ENCODE measurements at places on chromosomes 6 and 20. TPM values are rescaled to one million over a fixed set of nuclear protein-coding genes. Genes with fewer than 3 reads are reported as not detected.

Gene TP53TG5
- polyA plus RNA-seq, result 0.09 TPM

Gene SOX18
- polyA plus RNA-seq, result not detected

Gene KIF6
- not detected for polyA plus RNA-seq

Gene WFDC10B
- not detected for polyA plus RNA-seq

Gene FOXF2
- polyA plus RNA-seq, result not detected

Gene PTPRT
- not detected for polyA plus RNA-seq

DNA sequence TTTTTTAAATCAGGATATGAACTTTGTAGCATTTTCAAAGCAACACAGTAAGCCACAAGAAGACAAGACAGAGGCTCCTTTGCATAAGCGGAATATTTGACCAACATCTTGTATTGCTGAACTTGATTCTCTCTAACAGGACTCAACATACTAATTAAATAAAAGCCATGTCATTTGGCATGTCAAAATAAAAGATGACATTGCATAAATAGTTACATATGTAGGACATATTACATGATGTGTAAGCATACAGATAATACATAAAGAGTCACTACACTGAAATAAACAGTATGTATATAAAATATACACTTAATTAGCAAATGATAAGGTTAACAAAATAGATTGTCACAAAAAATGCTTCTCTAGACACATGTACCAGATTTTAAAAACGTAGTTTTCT is 62.2 kb downstream of the REPS1 start:
- no peak overlapping the region for H3K4me3 ChIP-seq
- no peak overlapping the region for H3K27ac ChIP-seq
- peaks cover 7% of the 10 kb centered on the region for H3K36me3 ChIP-seq
- no peaks in the 10 kb centered on the region for H3K4me1 ChIP-seq
- no peaks in the 10 kb centered on the region for H3K27me3 ChIP-seq
- DNase-seq, result no peak

DNA sequence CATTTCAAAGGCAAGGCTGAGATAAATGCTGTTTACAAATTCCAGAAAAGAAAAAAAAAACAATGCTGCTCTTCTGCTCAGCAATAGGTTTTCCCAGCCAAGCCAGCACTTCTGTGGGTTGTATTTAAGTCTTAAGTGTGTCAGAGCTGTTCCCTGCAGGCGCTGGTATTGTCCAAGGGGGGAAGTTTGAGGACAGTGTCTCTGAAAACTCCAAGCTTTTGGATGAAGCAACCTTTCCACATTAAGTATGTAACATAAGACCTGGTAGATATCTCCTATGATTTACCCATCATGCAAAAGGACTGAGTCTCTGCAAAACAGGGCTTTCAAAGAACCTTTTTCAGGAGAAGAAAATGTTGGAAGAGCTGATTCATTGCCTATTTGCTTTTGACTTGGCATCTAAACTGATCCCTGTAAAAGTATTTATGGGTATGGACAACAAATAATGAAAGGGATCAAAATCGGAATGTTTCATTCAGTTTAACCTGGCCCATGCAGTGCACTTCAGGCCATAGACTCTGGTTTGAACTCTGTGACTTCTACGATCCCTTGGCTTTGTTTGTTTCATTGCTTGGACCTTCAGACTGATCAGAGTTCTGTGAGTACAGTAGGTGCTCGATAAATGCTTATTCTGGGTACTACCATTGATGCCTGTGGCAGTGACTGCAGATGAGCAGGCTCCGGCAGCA is 16.1 kb upstream of the PLG start:
- peaks cover 5% of the 10 kb centered on the region for H3K27me3 ChIP-seq
- H3K36me3 ChIP-seq, result no peaks in the 10 kb centered on the region
- H3K27ac ChIP-seq, result no peak overlapping the region
- no peaks in the 10 kb centered on the region for H3K4me1 ChIP-seq
- DNase-seq, result no peak
- no peak overlapping the region for H3K4me3 ChIP-seq

- H3K27me3 ChIP-seq, result no peaks in the 10 kb centered on the region
- no peak overlapping the region for H3K27ac ChIP-seq
- H3K4me1 ChIP-seq, result no peaks in the 10 kb centered on the region
Observed at GRCh38 chr6:163128324-163128723, 286.2 kb upstream of the QKI start.

DNA sequence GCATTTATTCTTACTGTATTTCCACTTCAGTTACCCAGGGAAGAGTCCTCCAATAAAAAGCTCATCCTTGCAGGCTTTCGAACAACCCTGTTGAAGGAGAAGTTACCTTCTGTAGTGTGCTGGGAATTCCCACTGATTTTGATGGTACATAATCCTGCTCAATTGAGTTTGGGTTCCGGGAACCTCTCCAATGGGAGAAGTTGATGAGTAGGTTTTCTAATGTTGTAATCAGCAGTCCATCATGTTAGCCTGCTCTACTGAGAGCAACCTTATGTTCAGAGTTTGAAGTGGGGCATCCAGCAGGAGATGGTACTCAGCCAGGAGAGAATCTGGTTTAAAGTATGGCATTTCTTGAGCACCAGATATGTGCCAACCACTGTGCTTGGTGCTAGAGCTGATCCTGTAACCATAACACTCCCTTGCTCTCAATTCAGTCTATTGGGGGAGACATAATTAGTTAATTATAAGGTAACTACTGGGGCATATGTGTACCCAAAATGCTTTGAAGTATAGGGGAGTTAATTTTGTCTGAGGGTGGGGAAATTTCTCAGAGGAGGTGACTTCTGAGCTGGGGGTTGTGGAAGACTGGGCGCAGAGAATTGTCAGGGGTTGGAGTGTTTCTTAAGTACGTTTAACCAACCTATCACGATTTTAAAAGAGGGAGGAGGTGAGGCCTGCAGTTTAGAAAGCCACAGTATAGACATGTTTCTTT is 2.1 kb downstream of the TOP1 start:
- no peaks in the 10 kb centered on the region for H3K36me3 ChIP-seq
- H3K4me3 ChIP-seq, result peak overlapping the region; percentile 97
- peaks cover 77% of the 10 kb centered on the region for H3K4me1 ChIP-seq
- H3K27ac ChIP-seq, result no peak overlapping the region

- H3K27ac ChIP-seq, result no peak overlapping the region
- H3K4me3 ChIP-seq, result no peak overlapping the region
- no peak for DNase-seq
- H3K4me1 ChIP-seq, result peaks cover 11% of the 10 kb centered on the region
Observed at GRCh38 chr6:5674141-5674540, 332.6 kb downstream of the NRN1 start.

- peaks cover 1% of the 10 kb centered on the region for H3K27me3 ChIP-seq
- H3K36me3 ChIP-seq, result no peaks in the 10 kb centered on the region
- DNase-seq, result no peak
- H3K4me1 ChIP-seq, result no peaks in the 10 kb centered on the region
- no peak overlapping the region for H3K4me3 ChIP-seq
Observed at GRCh38 chr20:36344517-36345132, 38.5 kb downstream of the DLGAP4 start.

- peaks cover 44% of the 10 kb centered on the region for H3K4me1 ChIP-seq
- H3K4me3 ChIP-seq, result no peak overlapping the region
- no peak overlapping the region for H3K27ac ChIP-seq
Observed at GRCh38 chr6:7165890-7166267, 58.1 kb downstream of the RREB1 start.

GRCh38 chr6:159762681-159763293 is 942 bp downstream of the ACAT2 start:
- peak; percentile 42 for DNase-seq
- peaks cover 22% of the 10 kb centered on the region for H3K27me3 ChIP-seq
- H3K4me1 ChIP-seq, result peaks cover 27% of the 10 kb centered on the region
- H3K27ac ChIP-seq, result peak overlapping the region; percentile 97
- H3K4me3 ChIP-seq, result peak overlapping the region; percentile 96
- peaks cover 24% of the 10 kb centered on the region for H3K36me3 ChIP-seq

DNA sequence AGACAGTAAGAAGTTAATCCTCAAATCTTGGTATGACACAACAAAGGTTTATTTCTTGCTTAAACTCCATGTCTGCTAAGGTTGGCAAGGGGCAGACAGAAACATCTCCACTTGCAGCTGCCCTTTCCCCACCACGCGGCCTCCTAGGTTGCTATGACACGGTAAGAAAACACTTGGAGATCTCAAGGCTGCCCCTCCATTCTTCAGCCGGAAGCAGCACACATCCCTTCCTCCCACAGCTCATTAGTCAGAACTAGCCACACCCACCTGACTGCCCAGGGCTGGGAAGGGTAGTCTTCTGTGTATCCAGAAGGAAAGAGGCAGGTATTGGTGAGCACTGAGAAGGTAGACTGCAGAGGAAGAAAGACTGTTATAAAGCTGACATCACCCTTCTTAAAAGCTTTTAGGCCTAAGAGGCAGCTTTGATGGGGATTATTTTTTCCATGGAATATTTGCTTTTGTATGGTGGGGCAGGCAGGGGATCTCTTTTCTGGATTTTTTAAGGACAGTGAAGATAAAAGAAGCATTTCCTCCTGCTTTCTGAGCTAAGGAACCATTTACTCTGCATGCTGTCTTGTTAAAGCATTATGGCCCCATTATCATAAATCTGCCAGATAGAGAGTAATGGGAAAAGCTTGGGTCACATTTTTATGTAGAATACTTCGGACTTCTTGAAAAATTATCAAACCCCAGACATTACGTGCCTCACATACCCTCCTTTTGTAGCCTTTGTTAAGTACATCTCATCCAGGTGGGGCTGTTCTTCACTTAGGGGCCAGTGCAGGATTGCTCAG is 41.6 kb downstream of the MRAP2 start:
- no peaks in the 10 kb centered on the region for H3K36me3 ChIP-seq
- H3K27me3 ChIP-seq, result no peaks in the 10 kb centered on the region
- DNase-seq, result no peak
- no peaks in the 10 kb centered on the region for H3K4me1 ChIP-seq
- H3K27ac ChIP-seq, result no peak overlapping the region

DNA sequence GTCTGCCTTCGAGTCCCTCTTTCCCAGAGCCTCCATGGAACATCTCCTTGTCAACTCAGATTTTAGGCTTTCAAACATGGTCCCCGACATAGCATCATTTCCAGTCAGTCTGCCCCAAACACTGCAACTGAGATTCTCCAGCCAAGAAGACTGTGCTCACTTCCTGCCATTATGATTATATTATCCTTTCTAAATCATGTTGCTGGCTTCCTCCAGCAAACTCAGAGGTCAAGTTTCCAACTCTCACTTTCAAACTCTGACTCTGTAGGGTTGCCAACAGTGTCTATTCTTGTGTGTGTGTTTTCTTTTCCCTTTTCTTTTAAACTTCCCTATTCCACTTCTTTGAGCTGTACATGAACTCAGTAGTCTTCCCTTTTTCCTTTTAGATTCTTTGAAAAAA is 61.2 kb upstream of the TRAF3IP2 start:
- H3K4me1 ChIP-seq, result peaks cover 60% of the 10 kb centered on the region
- no peak overlapping the region for H3K4me3 ChIP-seq
- DNase-seq, result no peak
- H3K27me3 ChIP-seq, result peaks cover 4% of the 10 kb centered on the region
- peaks cover 35% of the 10 kb centered on the region for H3K36me3 ChIP-seq
- H3K27ac ChIP-seq, result peak overlapping the region; percentile 70

DNA sequence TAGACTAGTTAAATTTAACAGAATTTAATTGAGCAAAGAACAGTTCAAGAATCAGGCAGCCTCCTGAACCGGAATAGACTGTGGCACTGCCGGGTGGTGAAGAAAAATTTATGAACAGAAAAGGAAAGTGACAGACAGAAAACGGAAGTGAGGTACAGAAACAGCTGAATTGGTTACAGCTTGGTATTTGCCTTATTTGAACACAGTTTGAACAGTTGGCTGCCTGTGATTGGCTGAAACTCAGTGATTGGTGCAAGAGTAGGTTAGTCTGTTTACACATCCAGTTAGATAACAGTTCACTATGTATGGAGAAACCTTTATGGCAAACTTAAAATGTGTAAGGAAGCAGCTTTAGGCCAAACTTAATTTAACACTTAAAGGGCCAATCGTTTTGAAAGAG is 116.0 kb upstream of the CITED2 start:
- H3K36me3 ChIP-seq, result no peaks in the 10 kb centered on the region
- H3K27ac ChIP-seq, result peak overlapping the region; percentile 71
- H3K27me3 ChIP-seq, result no peaks in the 10 kb centered on the region
- peak; percentile 54 for DNase-seq
- H3K4me3 ChIP-seq, result peak overlapping the region; percentile 14

- H3K27me3 ChIP-seq, result peaks cover 1% of the 10 kb centered on the region
- peaks cover 5% of the 10 kb centered on the region for H3K36me3 ChIP-seq
- H3K4me3 ChIP-seq, result no peak overlapping the region
- no peak for DNase-seq
- peak overlapping the region; percentile 19 for H3K27ac ChIP-seq
- H3K4me1 ChIP-seq, result peaks cover 50% of the 10 kb centered on the region
Observed at GRCh38 chr6:15375638-15376290, 129.9 kb downstream of the JARID2 start.

DNA sequence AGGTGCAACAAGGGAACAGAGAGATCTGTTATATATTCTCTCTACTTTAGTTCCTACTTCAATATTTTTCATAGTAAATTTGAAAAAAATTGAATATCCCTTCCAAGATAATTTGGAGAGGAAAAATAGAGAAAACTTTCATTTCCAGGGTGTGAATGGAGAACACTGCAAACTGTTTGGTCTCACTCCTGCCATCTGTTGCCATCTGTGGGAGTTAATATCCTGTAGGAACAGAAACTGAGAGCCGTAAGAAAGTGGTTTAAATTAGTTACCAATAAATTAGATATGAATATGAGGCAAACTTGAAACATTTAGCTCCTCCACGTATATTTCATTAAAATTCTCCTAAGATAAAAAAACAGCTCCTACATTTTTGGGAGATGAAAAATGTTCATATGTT is 4.2 kb downstream of the ZNF337 start:
- no peak overlapping the region for H3K27ac ChIP-seq
- peaks cover 38% of the 10 kb centered on the region for H3K4me1 ChIP-seq
- DNase-seq, result no peak
- no peak overlapping the region for H3K4me3 ChIP-seq

- peak overlapping the region; percentile 56 for H3K4me3 ChIP-seq
- H3K36me3 ChIP-seq, result no peaks in the 10 kb centered on the region
- peaks cover 12% of the 10 kb centered on the region for H3K27me3 ChIP-seq
- H3K27ac ChIP-seq, result no peak overlapping the region
- no peak for DNase-seq
- H3K4me1 ChIP-seq, result peaks cover 45% of the 10 kb centered on the region
Observed at GRCh38 chr6:31900917-31901414, 920 bp downstream of the ZBTB12 start.

DNA sequence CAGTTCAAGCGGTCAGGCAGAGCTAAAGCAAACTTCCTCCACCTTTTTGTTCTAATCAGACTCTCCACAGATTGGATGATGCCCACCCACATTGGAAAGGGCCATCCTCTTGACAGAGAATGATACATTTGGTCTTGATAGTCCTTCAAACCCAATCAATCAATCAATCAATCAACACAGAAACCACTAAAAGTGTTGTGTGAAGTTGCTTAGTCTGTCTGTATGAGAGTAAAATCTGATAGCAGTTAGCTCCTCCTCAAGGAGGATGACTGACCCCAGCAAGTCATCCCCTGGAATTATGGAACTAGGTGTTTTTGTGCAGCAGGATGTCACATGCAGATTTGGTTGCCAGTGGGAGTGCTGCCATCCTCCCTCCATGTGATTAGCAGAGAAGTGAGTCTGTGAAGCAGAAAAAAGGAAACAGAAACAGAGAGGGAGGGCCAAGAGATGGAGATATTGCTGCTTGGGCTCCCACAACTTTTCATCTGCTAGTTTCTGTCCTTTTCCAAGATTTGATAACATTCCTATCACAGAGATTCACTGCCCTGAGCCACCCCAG is 32.0 kb upstream of the SSTR4 start:
- no peaks in the 10 kb centered on the region for H3K4me1 ChIP-seq
- no peak for DNase-seq
- peaks cover 3% of the 10 kb centered on the region for H3K27me3 ChIP-seq
- no peak overlapping the region for H3K4me3 ChIP-seq
- no peak overlapping the region for H3K27ac ChIP-seq

Data from immature natural killer cell (primary cell).